ENCODE measurements at places on chromosomes 3 and 15.

DNA sequence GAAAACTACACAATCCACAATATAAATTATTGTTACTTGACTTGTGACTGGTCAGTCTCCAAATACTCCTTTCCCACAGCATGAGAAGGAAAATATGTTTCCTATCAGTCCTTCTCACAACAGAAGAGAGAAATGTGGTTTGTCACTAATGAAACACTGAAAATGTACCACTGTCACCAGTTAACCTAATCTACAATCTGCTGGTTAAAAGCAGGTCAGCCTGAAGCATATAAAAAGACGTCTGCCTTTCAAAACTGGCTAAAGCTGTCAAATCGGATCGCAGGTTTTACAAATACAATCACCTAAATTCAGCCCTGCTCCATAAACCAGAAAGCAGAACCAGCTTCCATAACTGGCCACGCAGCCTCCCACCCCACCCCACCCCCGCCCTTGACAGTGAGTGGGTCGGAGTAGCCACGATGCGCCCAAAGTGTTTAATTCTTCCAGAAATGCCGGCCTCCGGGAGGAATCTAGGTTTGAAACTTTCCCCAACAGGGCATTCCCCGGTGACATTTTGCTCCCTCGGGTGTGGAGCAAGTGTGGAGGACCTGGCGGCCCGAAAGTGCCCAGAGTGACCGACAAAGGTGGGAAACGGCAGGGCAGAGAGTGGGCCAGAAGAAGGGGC is 682 bp downstream of the ETFA start:
- no peak for DNase-seq

DNA sequence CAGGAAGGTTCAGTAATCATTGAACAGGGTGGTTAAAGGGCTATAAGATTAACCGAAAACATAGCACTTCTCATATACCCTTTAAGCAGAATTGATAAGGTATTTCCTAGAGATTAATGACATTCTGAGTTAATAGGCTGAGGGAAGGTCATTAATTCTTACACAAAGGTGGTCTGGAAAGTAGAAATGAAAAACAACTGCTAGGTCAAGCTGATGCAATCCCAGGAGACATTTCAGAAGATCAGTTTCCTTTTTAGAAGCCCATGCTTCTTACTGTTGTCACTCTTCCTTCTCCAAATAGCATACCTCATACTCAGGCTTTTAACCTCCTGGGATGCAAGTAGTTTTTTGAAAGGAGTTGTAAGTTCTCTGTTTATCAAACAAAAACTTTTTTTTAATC is 8.8 kb downstream of the FILIP1L start:
- no peak for DNase-seq

- peak; percentile 24 for DNase-seq
Measured at GRCh38 chr3:11820531-11821041, 26.1 kb downstream of the TAMM41 start.

- DNase-seq, result no peak
Measured at GRCh38 chr3:117696851-117697407, 987.4 kb downstream of the TUSC7 start.

GRCh38 chr3:140225996-140226395 is 291.0 kb downstream of the CLSTN2 start:
- no peak for DNase-seq

Measured in CD4-positive, alpha-beta T cell treated with Interleukin-4 for 4 hours (primary cell).